ENCODE measurements at places on chromosomes 12 and 14.
A peak's percentile ranks its signal among the peaks of the same experiment; 100 is the strongest.

DNA sequence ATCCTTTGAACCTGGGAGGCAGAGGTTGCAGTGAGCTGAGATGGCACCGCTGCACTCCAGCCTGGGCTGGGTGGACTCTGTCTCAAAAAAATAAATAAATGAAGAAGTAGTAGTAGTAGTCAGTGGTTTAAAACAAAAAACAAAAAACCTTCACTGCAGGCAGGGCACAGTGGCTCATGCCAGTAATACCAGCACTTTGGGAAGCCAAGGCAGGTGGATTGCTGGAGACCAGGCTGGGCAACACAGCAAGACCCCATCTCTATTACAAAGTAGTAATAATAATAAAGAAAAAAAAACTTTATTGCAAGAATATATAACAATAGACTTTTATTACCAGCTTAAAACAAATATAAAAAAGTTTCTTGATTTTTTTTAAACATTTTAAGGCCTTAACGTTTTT, 13.8 kb upstream of the NEK9 start:
- DNase-seq, result no peak

DNA sequence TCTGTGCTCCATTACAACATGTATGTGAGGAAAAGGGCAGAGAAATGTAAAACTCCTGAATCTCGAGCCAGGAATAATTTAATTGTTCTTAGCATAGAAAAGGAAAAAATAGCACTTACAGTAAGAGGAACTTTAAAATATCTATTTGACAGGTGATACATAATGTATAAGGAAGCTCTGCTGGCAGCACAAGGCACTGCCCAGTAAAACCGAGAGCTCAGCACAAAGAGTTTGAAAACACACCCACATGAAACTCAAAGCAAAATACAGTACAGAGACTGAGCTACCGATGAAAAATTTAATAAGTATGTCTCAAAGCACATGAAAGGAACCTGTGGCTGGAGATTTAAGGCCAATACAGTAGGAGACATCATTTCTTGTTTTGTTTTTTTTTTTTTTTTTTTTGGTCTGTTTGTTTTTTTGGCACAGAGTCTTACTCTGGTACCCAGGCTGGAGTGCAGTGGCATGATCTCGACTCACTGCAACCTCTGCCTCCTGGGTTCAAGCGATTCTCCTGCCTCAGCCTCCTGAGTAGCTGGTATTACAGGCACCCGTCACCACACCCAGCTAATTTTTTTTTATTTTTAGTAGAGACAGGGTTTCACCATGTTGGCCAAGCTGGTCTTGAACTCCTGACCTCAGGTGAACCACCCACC, 19.2 kb downstream of the CLIP1 start:
- no peak for DNase-seq

DNA sequence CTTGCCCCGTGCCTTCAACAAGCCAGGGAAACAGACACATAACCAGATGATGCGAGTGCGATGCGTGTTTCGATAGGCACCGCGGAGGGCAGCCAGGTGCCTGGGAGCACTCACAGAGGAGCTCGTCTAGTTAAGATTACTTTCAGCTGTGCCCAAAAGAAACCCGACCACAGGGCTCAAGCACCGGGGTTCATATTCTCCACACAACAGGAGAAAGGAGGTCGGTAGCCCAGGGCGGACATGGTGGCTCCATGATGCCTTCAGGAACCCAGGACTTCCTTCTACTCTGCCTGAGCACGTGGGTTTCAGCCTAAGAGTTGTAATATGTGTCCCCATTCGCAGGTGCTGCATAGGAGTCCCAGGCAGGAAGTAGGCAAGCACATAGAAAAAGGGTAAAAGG, 53.7 kb upstream of the DDX11 start:
- DNase-seq, result no peak

DNA sequence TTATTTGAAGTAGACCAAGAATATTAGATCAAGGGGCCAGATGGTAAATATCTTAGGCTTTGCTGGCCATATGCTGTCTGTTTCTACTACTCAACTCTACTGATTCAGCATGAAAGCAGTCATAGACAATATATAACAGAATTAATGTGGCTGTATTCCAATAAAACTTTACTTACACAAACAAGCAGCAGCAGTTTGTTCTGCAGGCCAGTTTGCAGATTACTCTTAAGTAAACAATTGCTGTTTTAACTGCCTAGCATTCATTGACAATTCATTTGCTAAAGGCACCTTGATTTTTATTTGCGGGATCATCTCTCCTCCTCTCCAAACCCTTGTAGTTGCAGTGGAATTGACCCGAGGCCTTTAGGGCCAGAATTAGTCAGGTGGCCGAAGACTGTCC, 94.1 kb upstream of the GARIN6 start:
- DNase-seq, result no peak

GRCh38 chr14:52885230-52885629, 65.6 kb downstream of the FERMT2 start:
- DNase-seq, result no peak

- no peak for DNase-seq
These were observed 232.2 kb downstream of the C12orf50 start for GRCh38 chr12:87796961-87797516.

- no peak for DNase-seq
These were observed 116.8 kb downstream of the CRADD start for GRCh38 chr12:93793983-93794382.

- no peak for DNase-seq
These were observed 384.5 kb upstream of the DDHD1 start for GRCh38 chr14:53537422-53538315.

DNA sequence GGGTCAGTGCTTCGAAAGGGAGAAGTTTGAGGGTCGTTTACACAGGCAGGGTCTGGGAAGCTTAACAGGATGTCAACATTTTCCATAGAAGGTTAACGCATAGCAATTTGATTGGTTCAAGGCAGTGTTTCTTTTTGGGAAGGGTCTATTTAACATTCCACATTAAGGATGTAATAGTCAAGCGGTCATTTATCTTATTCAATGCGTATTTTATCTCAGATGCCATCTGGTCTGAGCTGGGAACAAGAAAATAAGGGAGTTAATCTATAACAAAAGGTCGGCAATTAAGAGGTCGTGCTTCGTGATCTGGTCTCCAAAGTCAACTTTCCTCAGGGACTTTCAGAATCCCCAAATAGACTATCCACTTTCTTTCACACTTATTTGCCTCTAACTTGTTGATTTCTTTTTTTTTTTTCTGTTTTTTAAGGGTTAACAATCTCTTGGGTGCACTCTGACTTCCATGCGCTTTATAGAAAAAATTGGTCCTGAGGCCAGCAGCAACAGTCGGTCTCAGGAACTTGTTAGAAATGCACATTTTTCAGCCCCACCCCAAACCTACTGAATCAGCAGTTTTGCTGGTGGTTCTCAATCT, 550 bp upstream of the RESF1 start:
- no peak for DNase-seq

DNA sequence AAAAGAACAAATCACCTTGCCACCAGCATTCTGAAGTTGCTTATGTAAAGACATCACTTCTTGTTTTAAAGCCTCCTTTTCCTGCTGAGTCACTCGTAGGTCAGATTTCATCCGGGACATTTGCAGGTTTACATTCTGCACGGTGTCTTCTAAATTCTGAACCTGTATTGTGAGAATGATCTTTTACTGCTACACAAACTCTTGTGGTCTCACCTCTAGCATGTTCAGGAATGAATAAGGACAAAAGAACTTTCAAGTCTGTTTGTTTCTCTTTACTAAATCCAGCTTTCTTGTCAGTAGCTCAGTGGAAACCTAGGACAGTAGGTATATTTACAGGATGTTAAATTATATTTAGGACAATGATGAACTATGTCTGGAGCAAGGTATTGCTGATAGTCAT, 73.5 kb upstream of the SAV1 start:
- DNase-seq, result no peak

DNA sequence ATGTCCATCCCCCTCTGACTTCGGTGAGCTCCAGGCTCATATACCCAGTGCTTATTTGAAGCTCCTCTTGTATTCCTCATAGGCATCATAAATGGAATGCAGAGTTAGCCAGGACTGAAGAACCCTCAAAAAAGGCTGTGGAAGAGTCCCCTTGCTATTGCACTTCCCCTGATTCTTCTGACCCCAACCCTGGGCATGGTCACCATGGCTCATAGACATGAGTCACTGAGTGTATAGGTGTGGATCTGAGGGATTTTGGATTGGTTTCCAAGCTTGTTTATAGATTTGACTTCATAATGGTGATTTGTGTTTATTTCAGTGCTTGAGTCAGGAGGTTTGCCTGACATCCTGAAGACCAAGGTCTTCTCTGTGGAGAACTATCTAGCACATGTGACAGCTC, 98.4 kb upstream of the SLC38A2 start:
- DNase-seq, result no peak

DNA sequence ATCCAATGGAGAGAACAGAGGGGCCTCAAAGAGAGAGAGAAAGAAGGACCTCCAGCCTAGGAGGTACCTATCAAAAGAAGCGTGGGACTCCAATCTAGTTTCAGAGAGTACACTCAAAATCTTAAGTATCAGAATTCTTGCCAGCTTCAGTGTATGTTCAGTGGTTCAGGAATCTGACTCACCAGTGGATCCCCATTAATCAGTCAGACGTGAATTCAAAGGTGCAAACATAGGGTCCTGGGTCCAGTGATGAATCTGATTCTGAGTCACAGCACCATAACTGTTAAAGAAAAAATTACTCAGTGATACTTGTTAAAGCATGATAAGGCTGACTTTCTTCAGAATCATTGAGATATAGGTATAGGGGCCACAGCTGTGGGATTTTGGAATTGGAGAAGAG, 33.2 kb downstream of the ETNK1 start:
- peak; percentile 21 for DNase-seq

GRCh38 chr14:70842851-70843462, 33.6 kb upstream of the MAP3K9 start:
- no peak for DNase-seq

GRCh38 chr14:33679461-33680225, 271.2 kb downstream of the EGLN3 start:
- DNase-seq, result no peak

GRCh38 chr14:52949711-52950409, 990 bp downstream of the FERMT2 start:
- no peak for DNase-seq

- no peak for DNase-seq
These were observed 530 bp upstream of the NYNRIN start for GRCh38 chr14:24398293-24398652.

DNA sequence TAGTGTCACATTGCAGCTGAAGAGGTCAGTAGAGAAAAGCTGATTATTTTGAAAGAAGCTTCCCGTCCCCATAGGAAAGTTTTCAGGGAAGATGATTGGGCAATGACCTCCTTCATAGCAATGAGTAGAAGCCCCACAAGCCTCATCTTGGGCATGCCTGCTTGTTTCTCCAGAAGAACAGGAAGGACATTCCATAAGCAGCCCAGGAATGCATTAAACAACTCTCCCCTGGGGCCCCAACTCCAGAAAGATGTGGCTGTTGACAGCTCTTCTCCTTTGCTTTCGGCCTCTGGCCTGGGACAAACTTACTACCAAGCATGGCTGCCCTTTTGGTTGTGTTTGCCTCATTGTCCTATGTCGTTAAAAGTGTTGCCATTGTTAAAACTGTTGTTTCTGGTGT, 5.7 kb upstream of the VDR start:
- DNase-seq, result no peak

DNA sequence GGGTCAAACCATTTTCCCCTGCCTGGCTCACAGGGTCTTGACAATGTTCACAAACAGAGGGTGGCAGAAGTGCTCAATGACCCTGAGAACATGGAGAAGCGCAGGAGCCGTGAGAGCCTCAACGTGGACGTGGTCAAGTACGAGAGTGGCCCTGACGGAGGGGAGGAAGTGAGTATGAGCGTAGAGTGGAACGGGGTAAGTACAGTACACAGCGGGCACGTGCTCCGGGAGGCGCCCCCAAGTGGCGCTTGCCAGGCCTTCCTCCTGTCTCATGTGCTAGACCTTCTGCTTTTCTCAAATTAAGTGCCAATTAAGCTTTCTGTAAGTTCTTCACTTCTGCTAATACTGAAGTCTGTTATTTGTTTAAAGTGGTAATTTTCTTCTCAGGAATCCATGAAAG, 35.9 kb downstream of the XRCC3 start:
- no peak for DNase-seq

GRCh38 chr12:34333337-34333736, 311.0 kb downstream of the ALG10 start:
- no peak for DNase-seq

DNA sequence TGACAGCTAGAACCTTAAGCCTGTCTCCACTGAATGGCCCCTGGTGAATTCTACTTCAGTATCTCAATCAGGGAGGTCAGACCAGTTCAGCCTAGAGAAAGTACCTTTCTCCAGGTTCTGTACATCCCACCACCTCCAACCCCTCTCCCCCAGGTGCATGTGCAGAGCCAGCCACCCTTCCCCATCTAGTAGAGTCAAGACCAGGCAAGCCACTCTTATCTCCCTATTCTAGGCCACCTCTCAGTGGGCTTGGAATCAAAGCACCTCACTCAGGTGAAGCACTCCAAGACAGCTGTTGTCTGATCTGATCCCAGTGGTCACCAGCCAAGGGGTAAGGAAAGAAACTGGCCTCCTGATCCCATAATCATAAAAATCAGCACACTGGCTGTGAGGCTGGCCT, 340.9 kb downstream of the BCL11B start:
- DNase-seq, result no peak

GRCh38 chr14:62626416-62626815, 418.8 kb downstream of the KCNH5 start:
- no peak for DNase-seq

GRCh38 chr12:42284876-42285275, 41.0 kb downstream of the ZCRB1 start:
- DNase-seq, result no peak

- no peak for DNase-seq
These were observed 88.3 kb downstream of the NPAS3 start for GRCh38 chr14:33026850-33027430.

DNA sequence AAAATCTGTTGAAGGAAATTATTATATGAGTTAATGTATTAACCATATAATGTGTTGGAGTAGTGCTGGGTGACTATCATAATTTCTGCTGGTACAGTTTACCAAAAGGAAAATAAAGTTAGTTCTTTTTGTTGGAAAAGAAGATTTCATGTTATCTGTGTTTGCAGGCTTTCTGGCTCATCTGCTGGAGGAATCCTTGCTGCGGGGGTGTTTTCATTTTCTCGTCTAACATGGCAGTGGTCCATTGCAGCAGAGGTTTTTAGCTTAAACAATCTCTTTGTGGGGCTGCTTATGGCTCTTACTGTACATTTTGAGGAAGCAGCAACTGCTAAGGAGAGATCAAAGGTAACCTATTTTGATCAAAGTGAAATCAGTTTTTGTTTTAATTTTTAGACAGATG, 24.1 kb downstream of the TMEM260 start:
- DNase-seq, result no peak

- DNase-seq, result no peak
These were observed 59.2 kb downstream of the HECTD4 start for GRCh38 chr12:112322882-112323547.
